ENCODE measurements at places on chromosomes 1 and 21.
A peak's percentile ranks its signal among the peaks of the same experiment; 100 is the strongest.

DNA sequence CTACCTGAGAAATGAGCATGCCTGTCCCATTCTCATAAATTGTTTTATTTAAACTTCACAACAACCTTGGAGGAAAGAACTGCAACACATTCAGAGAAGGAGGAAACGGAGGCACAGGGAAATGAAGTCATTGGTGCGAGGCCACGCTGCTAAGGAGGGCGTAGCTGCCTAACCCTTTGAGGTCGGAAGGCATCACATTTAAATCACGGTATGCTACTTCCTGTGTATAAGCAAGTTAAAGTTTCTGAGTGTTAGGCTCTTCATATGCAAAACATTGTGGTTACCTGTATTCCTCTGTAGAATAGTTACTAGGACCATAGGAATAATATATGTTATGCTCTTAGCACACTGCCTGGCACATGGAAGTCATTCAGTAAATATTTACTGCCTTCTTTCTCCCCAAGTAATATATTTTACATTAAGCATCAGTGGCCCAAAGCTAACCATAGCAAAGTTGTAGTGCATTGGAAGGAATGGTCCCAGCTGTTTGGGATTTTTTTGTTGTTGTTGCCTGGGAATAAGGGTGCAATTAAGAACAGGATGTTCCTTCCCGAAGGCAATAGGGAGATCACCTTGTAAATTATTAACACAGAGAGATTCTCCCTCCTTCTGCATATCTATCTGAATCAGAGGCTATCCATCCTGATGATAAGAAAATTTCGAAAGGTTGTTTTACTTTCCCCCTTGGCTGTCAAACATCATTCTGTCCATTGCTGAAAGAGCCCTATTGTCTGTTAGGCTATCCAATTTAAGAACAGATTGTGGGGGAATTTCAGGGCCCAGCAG, 192.2 kb upstream of the C8B start:
- no peak for DNase-seq

GRCh38 chr21:35159881-35160280, 110.8 kb upstream of the RUNX1 start:
- DNase-seq = peak; percentile 56

GRCh38 chr1:223030871-223031400, 112.1 kb downstream of the TLR5 start:
- DNase-seq = no peak

DNA sequence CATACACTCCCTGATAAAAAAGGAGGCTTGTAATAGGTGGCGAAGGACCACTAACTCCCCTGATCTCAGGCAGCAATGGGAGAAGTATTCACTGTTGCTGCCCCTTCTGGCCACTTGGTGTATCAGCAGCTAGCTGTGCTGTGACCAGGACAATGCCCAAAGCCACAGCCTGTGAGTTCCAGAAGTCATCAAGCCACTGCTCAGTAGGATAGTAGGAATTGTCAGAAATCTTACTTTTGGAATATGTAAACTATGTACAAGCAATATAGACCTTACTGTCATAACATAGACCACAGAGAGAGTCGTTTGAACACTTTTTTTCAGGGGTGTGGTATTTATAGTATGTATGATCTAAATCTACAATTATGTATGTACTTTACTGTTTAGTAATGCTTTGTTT, 248.3 kb upstream of the CAMK1G start:
- peak; percentile 23 for DNase-seq

DNA sequence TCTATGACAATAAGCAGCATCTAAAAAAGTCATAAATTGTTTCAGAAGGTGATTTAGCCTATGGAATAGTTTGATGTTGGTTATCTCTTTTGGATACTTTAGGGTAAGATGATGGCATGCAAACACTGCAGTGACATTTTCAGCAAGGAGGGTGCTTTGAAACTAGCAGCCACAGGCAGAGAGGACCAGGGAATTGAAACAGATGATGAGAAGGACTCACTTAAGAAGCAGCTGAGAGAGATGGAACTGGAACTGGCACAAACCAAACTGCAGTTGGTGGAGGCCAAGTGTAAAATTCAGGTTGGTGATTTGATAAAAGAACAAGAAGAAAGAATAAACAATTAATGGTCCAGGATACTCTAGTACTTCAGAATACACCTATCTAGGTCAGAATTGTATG, 11.2 kb upstream of the CACYBP start:
- DNase-seq = no peak
